ENCODE measurements at places on chromosomes 7 and 10.

DNA sequence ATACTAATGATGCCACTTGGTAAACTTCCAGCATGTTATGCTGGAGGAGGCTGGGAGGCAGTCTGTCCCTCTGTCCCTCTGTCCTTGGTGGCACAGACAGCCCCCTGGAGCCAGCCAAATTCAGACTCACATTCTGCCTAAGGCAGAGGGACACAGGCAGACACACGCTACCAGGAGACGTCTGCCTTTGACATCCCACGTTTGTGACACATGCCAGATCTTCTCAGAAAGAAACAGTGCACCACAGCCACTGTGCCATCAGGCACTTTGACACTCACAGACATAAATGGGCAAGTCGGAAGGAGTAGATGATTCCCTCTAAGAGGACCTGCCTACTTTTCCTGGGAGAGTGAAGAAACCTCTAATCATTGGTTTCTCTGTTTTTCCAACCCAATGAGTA, 467.0 kb downstream of the DPP6 start:
- no peak for DNase-seq

DNA sequence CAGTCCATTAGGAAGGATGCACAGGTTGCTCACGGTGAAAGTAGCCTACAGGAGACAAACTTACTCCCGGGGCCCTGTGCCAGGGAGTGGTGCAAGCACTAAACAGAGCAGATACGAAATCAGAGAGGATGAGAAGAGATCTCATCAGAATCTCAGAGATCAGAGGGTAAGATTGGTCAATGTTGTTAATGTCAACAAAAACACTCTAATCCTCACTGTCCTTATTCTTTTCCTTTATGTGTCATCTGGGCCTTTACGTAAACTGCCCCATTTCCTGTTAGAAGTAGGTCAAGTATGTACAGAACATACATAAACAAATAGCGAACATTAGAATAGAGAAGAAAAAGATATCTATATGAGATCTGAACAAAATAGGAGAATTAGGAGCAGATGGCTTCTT, 163.1 kb downstream of the PPP1R17 start:
- no peak for DNase-seq

DNA sequence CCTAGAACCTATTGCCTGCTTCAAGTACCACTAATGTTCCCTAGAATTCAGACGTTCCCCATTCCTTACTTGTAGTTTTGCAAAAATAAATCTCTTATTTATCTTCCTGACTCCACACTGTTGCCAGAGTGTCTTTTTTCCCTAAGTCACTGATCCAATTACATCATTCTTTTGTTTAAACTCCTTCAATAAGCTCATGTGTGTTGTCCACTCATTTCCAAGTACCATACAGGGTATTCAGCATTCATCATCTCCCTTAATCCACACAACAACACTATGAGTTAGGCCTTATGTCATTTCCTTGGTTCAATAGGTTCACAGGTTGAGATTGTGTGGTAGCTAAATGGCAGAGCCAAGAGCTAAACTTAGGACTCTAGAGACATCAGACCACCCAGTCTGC, 119.9 kb upstream of the RHOBTB1 start:
- no peak for DNase-seq

DNA sequence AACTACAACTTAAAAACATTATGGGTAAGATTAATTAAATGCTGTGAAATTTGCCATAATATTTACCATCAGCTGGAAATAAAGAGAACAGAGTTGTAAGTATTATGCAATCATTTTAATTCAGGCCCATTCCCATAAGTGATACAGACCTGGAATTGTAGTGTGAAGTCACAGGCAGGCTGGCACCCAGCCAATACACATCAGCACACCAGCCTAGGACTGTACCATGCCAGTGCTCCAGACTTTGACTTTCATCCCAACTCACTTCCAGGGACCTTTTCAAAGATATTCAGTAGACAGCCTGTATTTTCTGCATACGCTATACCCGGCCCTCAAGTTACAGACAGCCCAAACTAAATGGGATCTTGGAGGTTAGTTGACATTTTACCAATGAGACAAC, 143.3 kb downstream of the TES start:
- DNase-seq, result no peak

- DNase-seq, result no peak
Observed at GRCh38 chr7:140639366-140640053, 1.1 kb downstream of the DENND2A start.

DNA sequence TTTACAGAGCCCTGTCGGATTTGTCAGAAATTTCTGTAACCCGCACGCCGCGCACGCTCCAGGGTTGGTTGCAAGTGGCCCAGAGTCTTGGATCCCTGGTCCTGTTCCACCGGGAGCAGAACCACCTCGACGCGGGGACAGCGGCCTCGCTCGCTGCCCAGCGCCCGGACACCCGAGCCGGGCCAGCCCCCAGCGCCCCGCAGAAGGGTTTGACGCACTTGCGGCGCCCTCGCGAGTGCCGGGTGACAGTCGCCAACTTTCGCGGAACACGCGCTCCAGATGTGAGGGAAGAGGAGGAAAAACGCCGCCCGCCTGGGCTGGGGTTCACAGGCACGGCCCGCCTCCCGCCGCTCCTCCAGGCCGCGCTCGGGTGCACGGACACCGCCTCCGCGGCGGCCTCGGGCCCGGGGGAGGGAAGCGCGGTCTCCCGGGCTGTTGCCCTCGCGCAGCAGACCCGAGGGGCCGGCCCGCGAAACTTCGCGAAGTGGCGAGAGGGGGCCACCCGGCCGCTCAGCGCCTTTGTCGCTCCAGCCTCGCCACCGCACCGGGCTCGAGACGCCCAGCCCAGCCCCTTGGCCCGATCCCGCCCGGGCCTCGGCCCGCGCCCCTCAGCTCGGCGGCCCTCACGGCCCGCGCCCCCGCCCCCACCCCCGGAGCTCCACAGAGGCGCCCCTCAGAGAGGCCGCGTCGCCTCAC, 514 bp downstream of the RNF216 start:
- peak; percentile 52 for DNase-seq

DNA sequence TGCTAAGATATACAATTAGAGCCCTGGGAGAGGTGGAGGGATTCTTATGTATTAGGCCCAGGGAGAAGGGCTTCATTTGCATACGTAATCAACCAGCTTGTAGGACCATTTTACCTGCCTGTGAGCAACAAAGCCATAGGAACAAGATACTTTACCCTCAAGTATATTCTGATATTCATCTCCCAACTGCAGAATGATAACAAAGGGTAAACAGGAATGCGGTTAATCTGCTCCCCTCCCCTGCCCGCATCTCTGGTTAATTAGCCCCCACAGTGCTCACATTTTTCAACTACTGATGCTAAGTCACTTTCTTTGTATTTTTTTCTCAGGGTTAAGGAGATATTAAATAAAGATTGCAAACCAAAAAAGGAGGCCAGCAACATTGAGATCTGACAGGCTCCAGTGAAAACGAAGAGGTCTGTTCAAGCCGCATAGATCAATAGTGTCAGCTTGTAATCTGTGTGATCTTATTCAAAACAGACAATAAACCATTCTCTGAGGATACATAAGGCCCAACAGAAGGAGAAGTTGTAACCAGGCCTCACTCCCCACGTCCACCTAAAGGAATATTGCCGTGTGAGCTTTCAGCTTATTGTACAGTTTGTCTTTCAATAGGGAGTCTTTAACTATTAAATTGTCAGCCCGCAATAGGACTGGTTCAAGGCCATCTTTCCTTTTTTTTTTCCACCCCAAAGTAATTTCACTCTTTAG, 203.4 kb downstream of the RAPGEF5 start:
- no peak for DNase-seq

GRCh38 chr7:3493499-3493898, 192.4 kb downstream of the SDK1 start:
- DNase-seq, result peak; percentile 84

GRCh38 chr7:144771174-144771573, 64.7 kb downstream of the TPK1 start:
- no peak for DNase-seq

DNA sequence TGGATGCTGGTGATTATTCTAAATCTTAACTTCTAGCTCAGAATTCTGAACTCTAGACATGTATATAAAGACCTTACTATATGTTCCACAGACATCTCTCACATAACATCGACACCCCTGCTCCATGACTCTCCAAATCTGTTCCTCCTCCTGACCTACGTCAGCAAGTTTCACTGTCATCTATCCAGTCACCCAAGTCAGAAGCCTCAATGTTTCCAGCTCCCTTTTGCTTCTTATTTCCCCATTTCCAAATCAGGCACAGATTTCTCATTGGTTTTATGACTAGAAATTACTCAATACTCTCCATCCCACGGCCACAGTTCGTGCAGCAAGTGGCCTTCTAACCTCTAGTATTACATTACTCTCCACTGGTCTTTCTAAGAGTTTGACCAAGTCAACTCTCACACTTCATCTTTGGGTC, 28.5 kb downstream of the EPC1 start:
- DNase-seq, result no peak

DNA sequence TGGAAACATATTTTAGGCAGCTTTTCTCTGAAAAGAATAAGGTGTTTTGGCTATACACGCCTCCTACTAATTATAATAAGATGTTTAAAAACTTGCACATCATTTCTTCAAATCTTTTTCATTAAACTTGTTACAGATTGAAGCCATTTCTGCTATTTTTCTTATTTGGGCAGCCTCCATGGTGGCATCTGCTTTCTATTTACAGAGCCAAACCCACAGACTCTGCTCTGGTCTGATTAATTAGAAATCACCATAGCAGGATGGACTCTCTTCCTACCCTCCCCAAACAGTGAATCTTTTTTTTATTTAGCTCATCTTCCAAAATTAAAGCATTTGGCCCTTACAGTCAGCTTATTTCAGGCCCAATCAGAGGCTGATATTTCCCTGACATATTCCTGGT, 85.7 kb upstream of the AOAH start:
- no peak for DNase-seq

GRCh38 chr7:27173511-27173955, 587 bp downstream of the HOXA10 start:
- peak; percentile 75 for DNase-seq

GRCh38 chr10:54091237-54091636, 709.8 kb downstream of the PCDH15 start:
- DNase-seq, result no peak

GRCh38 chr7:84921154-84921553, 265.7 kb downstream of the SEMA3D start:
- no peak for DNase-seq

- DNase-seq, result no peak
Observed at GRCh38 chr7:27201580-27202017, 1.7 kb upstream of the HOXA13 start.

- DNase-seq, result no peak
Observed at GRCh38 chr7:75734586-75735458, 3.9 kb downstream of the HIP1 start.

Measured in ACHN (cell line).